Esophagus squamous epithelium (tissue), 5 donors: ENCODE measurements at places on chromosomes 16 and 17.

- DNase-seq = no peak
Measured at GRCh38 chr16:88491560-88492310, 38.7 kb downstream of the ZFPM1 start.

GRCh38 chr17:58401287-58401686 lies 16.0 kb downstream of the RNF43 start:
- no peak for DNase-seq

DNA sequence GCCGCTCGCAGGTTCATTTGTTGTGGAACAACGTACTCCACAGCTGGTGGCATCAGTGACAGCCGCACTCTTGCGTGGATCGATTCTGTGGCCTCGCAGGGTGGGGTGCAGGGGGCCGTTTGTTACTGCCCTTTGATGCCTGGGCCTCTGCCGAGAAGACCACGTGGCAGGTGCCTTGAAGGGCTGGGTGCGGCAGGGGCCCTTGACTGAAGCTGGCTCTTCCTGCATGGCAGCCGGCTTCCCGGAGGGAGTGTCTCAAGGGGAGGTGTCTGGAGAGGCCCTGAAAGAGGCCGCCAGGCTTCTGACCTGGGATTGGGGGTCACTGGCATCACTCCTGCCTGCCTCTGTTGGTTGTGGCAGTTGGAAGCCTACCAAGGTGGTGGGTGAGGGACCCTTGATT lies 43.8 kb downstream of the TBCD start:
- no peak for DNase-seq

- DNase-seq = no peak
Measured at GRCh38 chr16:84228256-84228838, 11.5 kb downstream of the KCNG4 start.

- no peak for DNase-seq
Measured at GRCh38 chr17:31562376-31562840, 170.9 kb downstream of the RAB11FIP4 start.
